ENCODE measurements at places on chromosomes 11 and 22.

DNA sequence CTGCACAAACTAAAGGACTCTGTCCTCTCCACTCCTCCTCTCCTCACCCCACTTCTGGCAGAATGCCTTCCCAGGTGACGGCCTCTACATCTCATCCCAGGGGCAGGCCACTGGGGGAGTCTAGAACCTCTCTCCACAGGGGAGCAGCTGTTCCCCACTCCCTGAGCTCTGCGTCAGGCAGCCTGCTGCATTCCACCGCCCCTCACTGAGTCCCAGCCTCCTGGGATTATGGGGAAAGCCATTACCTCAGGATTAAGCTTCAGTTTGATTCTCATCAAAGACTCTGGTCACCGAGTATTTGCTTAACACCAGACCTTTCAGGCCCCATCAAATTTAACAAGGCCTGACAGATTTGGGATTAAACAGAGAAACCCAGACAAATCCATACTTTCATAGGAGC, 405.9 kb downstream of the NXPE2 start:
- no peak for DNase-seq

DNA sequence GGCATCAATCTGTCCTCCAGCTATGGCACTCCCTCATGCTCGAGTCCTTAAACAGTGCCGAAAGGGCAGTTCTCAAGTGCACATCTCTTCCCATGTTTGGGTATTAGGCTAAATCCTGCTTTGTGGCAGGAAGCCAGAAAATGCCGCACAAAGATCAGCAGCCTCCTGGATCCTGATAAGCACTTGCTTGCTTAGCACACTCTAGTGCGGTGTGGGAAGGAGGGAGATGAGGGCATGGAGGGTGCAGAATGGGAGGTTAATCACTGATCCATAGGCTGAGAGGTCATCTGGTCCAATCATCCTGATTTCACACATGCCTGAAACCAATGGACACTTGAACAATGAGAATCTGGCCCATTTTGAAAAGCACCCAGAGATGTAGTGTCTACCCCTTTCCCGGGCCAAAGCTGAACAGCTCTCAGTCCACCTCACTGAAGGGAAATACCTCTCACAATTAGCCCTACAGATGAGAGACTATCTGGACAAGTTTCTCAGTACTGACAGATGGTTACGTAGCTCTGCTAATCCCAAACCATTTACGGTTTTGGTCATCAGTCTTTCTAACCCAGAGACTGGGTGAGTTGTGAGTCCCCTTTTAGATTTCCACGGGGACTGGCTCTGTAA, 29.8 kb upstream of the CHRM4 start:
- no peak for DNase-seq

DNA sequence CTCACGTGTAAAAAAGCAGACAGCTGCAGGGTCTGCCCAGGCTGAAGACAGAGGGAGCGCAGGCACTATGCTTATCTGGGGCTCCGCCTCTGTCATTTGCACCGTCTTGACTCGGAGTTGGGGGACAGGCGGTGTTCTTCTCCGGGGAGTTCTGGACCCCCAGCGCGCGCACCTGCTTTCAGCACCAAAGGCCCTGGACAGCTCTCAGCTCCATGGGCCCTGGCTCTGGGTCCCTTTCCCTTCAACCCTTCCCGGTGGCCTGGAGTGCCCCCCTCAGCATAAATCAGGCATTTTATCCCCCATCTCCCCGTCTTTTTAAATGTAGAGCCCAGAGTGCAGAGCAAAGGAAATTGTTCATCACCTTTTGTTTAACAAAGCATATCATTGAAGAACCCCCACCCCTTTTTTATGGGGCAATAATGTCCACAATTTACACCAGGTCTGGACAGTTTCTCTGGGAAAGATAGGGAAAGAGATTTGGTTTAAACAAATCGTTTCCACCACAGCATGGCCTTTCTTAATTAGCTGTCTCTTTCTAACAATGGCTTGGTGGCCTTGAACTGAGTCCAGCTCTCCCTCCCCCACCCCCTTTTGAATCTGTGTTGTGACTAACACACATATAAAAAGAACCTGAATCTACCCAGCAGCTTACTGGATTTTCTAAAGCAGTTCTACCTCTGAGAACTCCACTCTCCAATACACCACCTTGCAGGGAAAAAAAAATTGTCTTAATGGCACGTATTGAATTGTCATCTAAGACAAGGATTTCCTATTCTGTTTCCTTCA, 1.7 kb downstream of the SEZ6L start:
- DNase-seq, result no peak

GRCh38 chr22:39343259-39344045, 6.3 kb upstream of the SYNGR1 start:
- DNase-seq, result no peak

DNA sequence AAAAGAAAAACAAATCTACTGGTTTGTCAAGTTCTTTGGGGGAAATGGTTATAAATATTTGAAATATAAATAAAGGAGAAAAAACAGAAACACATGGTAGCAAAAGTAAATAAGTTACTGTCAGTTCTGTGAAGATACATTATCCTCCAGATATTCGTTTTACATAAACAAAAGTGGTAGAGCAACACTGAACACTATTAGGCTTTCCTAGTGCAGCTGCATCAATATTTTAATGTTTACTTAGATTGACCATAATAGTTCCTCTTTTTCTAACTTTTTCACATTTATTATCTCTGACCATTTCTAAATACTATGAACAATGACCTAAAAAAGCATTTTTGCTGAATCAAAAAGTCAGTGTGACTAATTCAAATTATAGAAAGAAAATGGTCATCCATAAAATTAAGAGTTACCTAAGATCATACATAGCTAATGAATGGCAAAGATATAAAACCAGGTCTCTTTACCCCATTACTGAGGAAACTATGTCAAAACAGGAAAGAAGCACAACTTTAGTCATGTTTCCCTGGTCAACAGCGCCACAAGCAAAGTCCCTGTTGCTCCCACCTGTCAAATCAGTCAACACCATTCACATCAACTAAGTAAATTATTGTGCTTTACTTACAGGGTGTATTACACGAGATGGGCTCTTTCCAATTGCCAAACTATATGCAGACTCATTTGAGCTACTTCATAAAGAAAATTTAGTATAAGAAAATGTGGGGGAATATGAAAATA, 38.5 kb downstream of the SBF2 start:
- no peak for DNase-seq

GRCh38 chr22:43356881-43357280, 13.7 kb upstream of the SCUBE1 start:
- no peak for DNase-seq

DNA sequence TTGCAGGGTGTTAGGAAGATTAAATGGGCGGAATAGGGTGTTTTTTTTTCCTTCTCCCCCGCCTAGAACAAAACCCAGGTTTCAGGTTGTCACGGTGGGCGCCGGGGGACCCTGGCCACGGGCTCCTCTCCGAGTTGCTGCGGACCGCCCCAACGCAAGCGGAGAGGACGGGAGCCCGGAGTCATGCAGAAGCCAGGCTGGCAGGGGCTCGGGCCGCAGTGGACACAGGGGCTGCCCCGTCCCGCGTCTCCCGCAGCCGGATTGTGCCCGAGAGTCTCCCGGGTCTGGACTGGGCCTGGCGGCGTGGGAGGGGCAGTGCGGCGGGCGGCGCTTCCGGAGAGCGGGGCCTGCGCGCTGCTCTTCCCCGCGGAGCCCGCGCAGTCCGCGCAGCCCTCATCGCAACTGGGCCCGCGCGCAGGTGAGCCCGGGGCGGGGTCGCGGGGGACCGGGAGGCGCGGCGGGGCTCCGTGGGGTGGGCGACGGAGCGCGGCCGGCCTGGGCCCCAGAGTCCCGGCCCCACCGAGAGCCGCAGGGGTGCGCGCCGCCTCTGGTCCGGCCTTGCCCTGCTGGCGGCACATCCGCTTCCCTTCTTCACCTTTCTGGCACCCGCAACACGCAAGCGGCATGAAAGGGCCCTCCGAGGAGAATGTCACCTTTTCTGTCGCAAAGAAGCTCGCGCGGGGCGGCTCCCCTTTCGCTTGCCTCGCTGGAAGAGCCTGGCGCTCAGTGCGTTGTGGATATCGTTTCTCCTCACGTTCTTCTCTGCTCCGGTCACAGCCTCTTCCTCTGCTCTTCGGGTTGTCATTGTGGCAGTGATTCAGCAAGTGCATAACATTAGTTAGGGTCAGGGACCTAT, at the start of gene TIRAP:
Gene TIRAP (plus strand): TSS at position 358 of the 856 bp plus-strand sequence. CDS start 7,802 bp downstream, outside the sequence.
- DNase-seq, result peak; percentile 42

GRCh38 chr22:50190941-50191741, 5.4 kb downstream of the TRABD start:
- no peak for DNase-seq

DNA sequence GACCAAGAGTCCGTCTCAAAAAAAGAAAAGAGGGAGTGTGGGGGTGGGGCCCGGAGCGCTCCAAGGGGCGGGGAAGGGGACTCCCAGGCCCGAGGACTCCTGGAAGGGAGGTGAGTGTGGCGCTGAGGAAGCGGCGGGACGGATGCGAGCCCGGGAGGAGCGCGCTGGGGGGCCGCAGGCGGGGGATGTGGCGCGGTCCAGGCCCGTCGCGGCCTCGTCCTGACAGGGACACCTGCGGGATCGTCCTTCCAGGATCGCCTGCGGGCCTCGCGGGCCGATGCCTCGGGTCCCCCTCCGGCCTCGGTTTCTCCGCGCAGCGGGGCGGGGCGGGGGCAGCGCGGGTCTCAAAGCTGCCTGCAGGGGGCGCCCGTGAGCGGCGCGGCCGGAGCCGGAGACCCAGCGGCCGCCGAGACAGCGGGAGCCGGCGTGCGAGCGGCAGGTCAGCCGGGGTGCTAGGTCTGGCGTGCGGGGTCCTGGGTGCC, 3.8 kb upstream of the ADORA2A start:
- DNase-seq, result no peak

DNA sequence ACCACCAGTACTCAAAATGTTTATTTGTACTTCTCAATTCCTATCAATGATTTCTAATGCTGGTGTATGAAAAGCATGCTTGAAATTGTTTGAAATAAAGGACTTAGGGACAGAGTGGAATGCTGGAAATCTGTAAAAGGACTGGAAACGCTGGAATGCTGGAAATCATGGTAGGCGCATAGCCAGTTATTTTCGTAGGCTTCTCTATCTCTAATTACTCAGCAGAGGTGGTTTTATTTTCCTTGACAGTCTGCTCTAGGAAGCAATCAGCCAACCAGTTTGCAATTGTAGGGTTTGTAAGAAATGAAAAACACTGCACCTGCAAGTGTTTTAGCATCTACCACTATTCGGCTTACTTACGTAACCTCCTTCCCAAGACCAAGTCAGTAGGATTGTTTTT, 788 bp downstream of the LIN7C start:
- no peak for DNase-seq

DNA sequence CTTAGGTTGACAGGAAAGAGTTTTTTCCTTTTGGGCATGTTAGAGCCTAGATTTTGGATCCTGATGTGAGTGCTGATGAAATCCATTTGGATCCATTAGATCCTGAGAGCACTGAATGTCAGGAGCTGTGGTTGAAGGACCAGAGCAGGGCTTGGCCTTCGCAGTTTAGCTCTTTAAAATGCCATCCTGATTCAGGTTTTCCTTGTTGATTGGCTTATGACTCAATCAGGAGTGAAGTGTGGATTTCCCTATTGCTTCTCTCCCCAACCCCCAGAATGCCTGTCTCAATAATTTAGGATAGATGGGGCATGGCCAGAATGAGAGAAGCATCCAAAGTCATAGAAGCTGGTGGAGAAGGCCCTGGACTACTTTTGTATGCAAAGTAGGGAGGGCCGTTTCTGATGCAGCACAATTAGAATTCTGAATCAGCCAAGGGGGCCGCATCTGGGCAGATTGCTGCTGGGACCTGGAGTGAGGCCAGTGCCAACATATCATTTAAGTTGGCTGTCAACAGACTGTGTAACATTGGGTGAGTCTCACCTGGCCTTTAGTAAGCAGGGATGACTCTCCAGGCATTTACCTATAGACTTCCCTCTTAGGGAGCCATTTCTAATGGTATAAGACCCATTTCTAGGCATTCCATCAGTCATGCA, 80.5 kb downstream of the TEAD1 start:
- no peak for DNase-seq

All from C1 segment of cervical spinal cord (tissue), 14 donors.